A549 (cell line): ENCODE measurements at places on chromosomes 5 and 9.
A peak's percentile ranks its signal among the peaks of the same experiment; 100 is the strongest.

- no peak for DNase-seq
Measured at GRCh38 chr5:435156-435790, 7.7 kb upstream of the EXOC3 start.

GRCh38 chr9:94577571-94577970, 16.1 kb downstream of the FBP2 start:
- DNase-seq: no peak

DNA sequence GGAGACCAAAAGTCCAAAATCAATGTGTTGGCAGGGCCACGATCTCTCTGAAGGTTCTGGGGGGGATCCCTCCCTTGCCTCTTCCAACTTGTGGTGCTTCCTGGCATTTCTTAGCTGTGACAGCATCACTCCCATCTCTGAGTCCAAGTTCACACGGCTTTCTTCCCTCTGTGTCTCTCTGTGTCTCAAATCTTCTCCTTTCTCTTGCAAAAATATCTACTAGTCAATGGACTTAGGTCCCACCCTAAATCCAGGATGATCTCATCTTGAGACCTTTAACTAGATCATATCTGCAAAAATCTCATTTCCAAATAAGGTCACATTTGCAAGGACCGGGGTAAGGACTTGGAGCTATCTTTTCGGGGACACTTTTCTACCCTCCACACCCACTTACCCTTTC, 186.1 kb downstream of the HSD17B3 start:
- no peak for DNase-seq

GRCh38 chr5:166637295-166637694, 1654.2 kb upstream of the WWC1 start:
- no peak for DNase-seq

DNA sequence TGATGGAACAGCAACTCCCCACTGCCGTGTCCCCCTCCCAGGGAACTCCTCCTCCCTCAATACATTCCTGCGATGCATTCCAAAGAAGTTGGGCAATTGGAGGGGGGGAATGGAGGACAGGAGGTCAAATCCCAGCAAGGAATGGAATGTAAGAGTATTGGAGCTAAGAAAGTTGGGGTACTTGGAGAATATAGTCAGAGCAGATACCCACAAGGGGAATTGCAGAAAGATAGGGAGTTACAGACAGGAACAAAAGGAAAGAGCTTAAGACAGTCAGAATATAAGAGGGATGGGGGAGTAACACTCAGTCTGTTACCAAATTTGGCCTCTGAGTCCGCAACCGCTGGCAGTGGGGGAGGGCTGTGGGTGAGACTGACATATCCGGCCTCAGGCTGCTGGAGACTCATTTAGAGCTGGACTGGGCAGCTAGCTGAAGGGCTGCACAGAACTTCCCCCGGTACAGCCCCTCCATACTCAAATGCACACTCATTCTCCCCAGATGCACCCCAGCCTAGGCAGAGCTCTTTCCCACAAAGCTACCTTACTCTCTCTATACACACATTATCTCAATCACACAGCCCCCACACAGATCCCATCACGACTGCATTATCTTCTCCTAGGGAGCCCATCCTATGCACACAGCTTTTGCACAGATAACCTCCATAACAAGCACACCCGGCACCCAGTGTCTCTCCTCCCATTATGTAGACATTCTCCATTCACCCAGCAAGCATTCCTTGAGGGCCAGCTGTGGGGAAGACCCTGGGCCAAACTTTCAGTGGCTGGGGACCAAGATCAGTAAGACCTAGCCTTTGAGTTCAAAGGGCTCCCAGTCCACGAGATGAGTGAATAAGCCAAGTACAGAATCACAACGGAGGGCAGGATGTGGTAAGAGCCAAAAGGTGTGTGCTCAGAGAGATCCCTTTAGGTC, 3.7 kb downstream of the TLN1 start:
- no peak for DNase-seq

DNA sequence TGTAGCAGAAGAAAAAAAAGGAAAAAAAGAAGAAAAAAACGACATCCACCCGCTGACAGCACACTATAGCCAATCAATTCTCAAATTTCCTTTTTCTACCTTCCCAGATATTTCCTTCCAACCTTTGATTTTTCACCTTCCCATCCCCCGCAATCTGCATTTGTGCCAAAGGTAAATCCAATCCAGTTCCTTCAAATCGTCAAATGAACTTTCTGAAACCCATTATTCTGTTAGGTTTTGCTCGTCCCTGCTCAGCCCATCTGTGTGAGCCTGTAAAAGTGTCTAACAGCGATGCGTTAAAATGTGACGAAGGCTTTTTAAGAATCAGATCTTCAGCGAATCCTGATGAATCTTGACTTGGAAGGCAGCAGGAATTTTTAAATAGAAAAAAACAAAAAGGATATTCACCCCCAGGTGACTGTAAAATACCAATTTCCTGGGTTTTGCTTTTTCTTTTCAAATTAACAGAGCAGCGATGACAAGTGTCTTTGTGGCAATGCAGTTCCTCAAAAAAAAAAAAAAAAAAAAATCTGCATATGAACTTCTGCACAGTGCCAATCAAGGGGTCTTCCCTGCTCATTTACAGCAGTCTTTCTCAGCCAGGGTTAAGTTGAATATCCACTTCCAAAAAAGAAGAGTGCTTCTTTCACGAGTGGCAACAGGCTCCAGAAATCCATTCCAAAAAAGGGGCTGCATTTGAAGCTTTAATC, 367 bp upstream of the SHC3 start:
- DNase-seq: no peak

GRCh38 chr9:134605351-134605965, 36.1 kb upstream of the COL5A1 start:
- no peak for DNase-seq

DNA sequence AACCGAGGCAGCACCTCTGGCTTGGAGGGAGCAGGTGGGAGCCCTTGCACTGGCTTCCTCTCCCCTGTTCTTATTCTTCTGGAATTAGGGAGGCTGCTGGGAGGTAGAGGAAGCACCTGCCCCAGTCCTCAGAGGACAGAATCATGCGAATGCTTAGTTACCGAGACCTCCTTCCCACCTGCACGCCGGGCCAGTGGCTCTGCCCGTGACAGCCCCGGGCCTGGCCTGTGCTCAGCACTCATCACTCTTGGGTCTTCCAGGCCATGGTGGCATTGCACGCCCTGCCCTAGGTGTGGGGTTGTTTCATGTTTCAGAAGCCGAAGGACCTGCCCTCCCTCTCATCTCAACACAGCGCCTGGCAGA, 45.3 kb upstream of the NKD2 start:
- DNase-seq: no peak

- no peak for DNase-seq
Measured at GRCh38 chr5:6910950-6911349, 197.7 kb downstream of the TENT4A start.

GRCh38 chr9:5840788-5841187, 7.9 kb upstream of the ERMP1 start:
- no peak for DNase-seq

DNA sequence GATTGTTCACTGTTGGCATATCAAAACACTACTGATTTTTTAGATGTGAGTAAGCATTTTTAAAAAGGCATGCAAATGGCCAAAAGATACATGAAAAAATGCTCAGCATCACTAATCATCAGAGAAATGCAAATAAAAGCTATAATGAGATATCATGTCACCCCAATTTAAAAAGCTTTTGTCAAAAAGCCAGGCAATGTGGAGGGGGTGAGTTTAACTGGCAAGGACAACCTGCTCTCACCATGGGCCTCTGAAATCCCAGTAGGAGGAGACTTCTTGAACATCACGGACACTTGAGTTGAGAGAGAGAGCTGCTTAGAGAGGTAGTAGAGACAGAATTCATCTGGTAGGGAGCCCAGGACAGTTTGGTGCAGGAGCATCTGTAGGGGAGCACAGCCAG, 347.1 kb upstream of the MPDZ start:
- no peak for DNase-seq

- no peak for DNase-seq
Measured at GRCh38 chr5:160230686-160231527, 1.6 kb downstream of the FABP6 start.

DNA sequence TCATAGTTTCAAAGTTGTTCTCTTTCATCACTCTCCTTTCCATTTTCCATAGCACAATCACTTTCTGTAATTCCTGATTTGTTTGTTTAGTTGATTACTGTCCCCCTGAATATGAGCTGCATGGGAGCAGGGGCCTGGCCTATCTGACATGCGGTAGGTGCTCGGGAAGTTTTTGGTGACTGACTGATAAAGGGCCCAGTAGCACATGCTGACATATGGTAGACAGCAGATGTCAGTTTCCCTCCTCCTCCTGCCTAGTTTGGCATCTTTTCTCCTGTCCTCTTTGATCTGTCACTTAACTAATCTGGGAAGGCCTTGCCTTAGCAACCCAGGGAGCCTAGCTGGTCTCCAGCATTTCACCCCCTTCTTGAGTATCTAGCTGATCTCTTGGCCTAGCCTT, 14.4 kb downstream of the GALNT12 start:
- DNase-seq: no peak

- DNase-seq: no peak
Measured at GRCh38 chr9:97660340-97660739, 26.7 kb downstream of the NCBP1 start.

- no peak for DNase-seq
Measured at GRCh38 chr5:36505021-36505420, 101.4 kb upstream of the SLC1A3 start.

GRCh38 chr9:111094433-111094924, 56.2 kb upstream of the LPAR1 start:
- DNase-seq: peak; percentile 8

- DNase-seq: no peak
Measured at GRCh38 chr9:27771803-27772545, 198.7 kb upstream of the C9orf72 start.

DNA sequence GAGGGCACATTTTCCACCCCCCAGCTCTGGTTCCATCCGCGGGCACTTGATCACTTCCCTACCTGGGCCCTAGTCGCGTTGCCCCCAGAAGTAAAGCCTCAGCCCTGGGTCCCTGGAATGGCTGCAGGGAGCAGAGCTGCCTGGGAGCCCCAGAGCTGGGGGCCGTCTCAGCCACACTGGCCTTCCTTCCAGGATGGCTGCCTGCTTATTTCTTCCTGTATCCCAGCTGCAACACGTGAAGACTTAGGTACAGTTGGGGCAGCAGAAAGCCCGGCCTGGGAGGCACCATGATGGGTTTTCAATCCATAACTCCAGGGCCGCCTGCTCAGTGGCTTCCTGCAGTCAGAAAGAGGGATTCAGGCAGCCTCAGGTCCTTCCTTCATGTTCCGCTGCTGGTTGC, 232.3 kb downstream of the IRX2 start:
- no peak for DNase-seq

DNA sequence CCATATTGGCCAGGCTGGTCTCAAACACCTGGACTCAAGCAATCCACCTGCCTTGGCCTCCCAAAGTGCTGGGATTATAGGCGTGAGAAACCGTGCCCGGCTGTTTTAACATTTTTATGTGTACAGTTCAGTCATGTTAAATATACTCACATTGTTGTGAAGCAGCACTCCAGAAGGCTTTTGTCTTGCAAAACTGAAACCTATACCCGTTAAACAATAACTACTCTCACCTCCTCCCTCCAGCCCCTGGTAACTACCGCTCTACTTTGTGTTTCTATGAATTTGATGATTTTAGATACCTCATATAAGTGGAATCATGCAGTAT, 23.1 kb upstream of the SHB start:
- no peak for DNase-seq

GRCh38 chr5:76710991-76711390, 4.9 kb upstream of the F2R start:
- no peak for DNase-seq

GRCh38 chr5:172402531-172403188, 51.7 kb downstream of the SH3PXD2B start:
- no peak for DNase-seq

GRCh38 chr9:75101004-75101588, 12.8 kb downstream of the OSTF1 start:
- no peak for DNase-seq

DNA sequence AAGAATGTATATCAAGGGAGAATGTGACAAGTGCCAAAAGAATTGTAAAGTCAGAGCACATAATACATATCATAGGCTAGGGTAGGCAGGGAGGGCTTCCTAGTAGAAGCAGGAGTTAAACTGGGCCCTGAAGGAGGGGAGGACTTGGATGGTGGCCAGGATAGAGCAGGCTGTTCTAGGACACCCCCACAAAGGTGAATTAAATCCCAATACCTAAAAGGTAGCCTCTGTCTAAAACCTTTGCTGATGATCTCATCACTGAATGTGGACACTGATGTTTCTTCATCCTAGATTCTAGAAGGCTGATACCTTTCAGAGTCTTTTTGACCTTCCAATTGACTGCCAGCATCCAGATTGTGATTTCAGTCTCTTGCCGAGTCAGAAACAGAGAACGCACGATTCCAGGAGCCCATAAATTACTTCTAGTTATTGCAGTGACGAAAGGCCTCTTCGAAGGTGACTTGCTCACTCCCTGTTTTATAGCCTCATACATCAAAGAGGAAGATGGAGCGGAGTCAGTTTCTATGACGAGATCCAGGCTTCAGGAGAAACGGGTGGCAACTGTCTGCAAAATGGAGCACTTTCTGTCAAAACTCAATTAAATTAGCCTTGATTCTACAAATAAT, 43.2 kb downstream of the KIF4B start:
- no peak for DNase-seq

GRCh38 chr5:55533521-55534435, 986 bp downstream of the PLPP1 start:
- peak; percentile 51 for DNase-seq

- DNase-seq: no peak
Measured at GRCh38 chr5:160660132-160660531, 191.9 kb downstream of the ATP10B start.

- DNase-seq: no peak
Measured at GRCh38 chr9:128396970-128397613, 23.6 kb upstream of the CERCAM start.

GRCh38 chr5:94524841-94525697, 93.3 kb downstream of the KIAA0825 start:
- peak; percentile 7 for DNase-seq

DNA sequence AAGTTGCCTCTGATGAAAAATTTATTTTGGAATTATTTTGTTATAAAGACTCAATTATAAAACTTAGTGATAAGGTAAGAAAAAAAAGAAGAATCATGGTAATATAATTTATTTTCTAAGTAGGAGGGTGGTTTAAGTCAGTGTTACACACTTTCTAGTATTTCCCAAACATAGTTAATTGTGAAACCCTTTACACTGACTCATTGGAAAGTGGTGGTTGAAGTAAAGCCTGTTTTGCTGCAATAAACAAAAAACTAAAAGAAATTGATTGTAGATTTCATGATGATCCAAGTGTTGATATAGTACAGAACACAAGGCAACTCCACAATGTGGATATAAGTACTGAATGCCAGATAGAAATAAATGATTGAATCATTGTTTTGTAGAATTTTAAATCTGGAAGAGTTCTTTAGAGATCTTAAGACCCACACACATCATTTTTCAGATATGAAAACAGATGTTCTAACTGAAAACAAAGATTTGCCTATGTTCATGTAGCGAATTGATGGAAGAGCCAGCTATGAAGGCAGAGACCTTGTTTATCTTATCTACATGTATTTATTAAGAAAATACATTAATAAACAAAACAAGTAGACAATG, 539.8 kb downstream of the PRELID2 start:
- no peak for DNase-seq
